RWPE1 (cell line): ENCODE measurements at places on chromosomes 11 and 22.

- no peak for DNase-seq
Observed at GRCh38 chr11:18567081-18567480, 21.5 kb downstream of the UEVLD start.

GRCh38 chr11:57491371-57492061 lies 24.0 kb downstream of the SLC43A1 start:
- no peak for DNase-seq

GRCh38 chr11:113373306-113373705 lies 14.3 kb upstream of the ANKK1 start:
- peak; percentile 67 for DNase-seq

GRCh38 chr22:26797910-26798309 lies 140.5 kb downstream of the MIAT start:
- DNase-seq: no peak
